ENCODE measurements at places on chromosomes 13 and 19.

DNA sequence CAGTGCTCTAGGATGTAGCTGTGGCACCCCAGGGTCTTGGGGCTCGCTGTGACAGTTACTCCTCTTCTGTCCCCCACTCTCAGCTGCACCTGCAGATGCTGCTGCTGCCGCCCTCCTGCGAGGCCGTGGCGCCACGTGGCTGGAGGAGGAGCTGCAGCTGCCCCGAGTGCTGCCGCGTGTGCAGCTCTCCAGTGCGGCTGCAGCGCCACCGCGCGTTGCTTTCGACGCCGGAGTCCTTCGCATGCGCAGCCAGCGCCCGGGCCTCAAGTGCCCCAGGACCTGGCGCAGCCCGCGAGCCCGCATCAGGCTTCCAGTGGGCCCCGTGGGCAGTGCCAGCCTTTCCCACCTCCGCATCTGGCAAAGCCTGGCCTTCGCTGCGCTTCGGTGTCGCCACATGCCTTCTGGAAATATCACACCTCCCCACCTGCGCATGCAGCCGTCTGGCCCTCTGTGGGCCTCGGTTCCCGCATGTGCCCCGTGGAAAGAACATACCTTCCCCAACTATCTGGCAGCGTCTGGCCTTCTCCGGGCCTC, 692 bp upstream of the ZNF580 start:
- peak; percentile 82 for DNase-seq

DNA sequence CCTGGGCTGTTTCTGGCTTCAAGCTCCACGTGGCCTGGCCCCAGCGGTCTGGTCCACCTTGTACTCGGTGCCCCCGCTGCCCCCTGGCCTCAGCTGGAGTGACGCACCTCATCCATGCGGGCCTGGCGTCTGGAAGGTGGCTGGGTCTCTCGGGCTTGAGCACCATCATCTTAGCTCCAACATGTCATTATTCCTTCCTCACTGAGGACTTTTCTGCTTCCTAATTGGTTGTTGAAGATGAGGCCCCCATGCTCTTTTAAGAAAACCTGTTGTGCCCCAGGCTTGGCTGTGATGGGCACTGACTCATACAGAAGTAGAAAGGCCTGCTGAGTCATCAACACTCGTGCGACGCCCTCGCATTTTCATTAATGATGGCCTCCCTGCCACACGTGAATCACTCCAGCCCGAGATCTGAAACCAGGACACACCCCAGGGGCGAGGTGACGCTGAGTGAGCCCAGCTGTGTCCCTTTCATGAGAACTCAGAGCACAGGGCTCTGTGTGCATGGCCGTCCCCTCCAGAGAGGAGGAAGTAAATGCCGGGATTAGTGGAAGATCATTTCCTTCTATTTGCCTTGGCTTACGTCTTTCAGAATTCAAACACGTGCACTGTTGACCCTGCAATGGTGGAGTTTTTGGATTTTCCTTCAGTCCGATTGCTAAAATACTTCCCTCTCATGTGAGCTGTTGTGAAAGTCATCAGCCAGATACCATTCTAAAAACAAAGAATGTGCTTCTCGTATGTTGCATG, 14.0 kb upstream of the GJA3 start:
- peak; percentile 83 for DNase-seq

DNA sequence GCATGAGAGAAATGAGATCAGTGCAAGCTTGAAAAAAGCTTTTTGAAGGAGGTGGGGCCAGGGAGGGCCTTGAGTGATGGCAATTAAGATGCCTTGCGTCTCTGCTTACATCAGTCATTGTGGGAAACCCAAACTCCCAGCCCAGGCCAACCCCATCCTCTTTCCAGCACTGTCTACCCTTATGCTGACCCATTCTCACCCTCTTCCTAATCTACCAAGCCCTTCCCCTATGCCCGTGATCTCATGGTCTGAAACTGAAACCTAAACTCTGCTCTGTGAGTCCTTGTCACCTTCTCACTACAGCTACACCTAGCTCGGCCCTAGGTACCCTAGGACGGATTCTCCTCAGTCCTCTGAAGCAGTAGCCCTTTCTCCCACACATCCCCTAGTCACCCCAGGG, 36.0 kb upstream of the SERP2 start:
- DNase-seq, result no peak

GRCh38 chr13:59837101-59837500, 326.6 kb downstream of the DIAPH3 start:
- DNase-seq, result no peak

DNA sequence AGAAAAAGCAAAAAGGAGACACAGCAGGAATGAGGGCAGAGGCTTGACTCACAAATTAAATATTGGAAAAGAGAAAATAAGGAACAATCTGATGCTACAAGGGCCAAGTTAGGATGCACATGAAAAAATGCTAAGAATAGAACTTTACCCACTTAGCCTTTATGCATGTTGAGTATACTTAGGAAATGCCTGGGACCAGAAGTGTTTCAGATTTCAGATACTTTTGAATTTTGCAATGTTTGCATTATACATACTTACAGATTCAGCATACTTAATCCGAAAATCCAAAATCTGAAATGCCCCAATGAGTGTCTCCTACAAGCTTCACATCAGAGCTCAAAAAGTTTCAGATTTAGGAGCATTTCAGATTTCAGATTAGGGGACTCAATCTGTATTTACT, 262.3 kb downstream of the ABCC4 start:
- DNase-seq, result no peak

- DNase-seq, result no peak
Measured at GRCh38 chr13:43411211-43411610, 375.6 kb downstream of the ENOX1 start.

GRCh38 chr19:36196249-36196648, 18.2 kb downstream of the ZNF565 start:
- no peak for DNase-seq

GRCh38 chr13:33575378-33575777, 242.6 kb upstream of the RFC3 start:
- no peak for DNase-seq

DNA sequence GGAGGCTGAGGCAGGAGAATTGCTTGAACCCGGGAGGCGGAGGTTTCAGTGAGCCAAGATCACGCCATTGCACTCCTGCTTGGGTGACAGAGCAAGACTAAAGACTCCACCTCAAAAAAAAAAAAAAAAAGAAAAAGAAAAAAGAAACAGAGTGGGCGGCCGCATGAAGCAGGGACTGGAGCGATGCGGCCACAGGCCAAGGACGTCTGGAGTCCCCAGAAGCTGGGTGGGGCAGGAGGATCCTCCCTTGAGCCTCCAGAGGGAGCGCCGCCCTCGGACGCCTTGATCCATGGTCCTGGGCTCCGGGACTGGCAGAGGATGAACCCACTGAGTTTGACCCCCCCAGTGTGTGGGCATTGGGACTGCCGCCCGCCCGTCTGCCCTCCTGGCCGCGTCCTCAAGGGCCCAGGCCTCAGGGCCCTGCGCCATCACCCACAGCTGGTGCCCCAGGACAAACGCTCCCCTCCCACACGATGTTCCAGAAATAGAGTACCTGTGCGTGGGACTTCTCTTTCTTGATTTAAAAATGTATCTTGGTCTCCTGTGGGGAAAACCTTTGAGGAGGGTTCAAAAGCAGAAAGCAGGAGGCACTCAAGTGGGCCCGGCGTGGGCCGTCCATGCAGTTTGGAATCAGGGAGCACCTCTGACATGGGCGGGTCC, 15.5 kb downstream of the BTBD2 start:
- no peak for DNase-seq

- DNase-seq, result no peak
Measured at GRCh38 chr13:33891196-33891742, 73.3 kb downstream of the RFC3 start.

DNA sequence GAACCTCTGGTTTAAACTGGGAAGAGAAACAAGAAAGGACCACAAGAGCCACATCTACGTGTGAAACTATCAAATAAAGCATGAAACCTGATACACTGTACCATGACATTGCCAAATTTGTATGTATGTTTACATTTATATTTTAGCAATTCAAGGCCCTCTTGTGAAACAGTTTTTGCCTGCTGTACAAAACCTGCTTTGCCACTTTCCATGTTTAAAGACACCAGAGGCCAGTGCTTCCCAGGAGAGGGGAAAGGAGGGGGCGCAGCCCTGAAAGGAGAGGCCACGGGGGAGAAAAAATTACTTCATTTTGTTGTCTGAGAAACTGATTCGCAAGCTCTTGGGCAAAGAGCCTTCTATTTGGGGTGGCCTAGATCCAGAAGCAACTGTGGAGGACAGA, 124.8 kb downstream of the DCLK1 start:
- no peak for DNase-seq

DNA sequence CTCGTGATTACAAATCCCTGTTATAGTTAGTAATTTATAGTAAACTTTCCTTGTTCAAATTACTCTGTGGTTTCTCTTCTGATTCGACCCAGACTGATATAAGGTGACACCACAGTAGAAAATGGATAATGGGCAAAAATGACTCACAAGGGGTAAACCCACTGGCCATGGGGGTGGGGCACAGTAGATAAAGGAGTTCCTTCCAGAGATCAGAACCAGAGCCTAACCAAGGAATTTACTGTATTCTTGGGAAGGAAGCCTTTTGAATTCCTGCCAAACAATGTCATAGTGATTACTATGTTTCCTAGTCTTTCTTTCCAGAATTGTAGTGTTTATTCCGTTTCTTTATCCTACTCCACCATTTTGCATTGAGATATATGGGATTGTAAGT, 21.9 kb downstream of the MIR17HG start:
- peak; percentile 45 for DNase-seq

- DNase-seq, result no peak
Measured at GRCh38 chr19:22807061-22807835, 23.3 kb upstream of the ZNF99 start.

DNA sequence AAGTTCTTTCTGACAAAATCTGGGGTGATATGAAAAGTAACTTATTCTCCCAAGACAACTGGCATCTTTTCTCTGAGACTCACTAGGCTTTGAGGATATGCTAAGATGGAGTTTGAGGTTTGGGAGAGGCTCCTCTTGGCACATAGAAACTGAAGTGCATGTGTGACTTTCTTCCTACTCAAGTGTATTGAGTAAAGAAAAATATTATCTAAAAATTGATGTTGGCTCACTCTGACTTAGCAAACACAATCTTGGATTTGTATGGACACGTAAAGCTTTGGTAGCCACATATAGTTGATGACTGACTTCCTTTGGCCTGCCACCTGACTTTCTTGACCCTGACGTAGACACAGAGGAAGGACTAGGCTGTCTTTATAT, 71.1 kb upstream of the KLF12 start:
- DNase-seq, result no peak

DNA sequence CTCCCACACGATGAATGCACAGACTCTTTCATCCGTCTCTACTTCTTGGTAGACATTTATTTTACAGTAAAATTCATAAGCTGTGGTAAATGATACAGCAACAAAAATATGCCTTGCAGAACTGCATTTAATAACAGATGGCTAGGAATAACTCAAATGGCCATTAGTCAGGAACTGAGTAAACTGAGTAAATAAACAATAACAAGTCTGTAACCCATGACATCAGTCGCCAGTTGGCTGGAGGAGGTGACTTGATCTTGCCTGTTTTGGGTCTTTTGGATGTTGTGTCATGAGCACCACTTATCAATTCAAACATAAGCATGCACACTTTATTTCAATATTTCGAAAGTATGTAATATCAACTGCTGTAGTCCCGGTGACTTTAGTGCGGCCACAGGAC, 632.6 kb upstream of the ARGLU1 start:
- no peak for DNase-seq

GRCh38 chr19:48818234-48818820, 7.5 kb upstream of the BCAT2 start:
- no peak for DNase-seq

DNA sequence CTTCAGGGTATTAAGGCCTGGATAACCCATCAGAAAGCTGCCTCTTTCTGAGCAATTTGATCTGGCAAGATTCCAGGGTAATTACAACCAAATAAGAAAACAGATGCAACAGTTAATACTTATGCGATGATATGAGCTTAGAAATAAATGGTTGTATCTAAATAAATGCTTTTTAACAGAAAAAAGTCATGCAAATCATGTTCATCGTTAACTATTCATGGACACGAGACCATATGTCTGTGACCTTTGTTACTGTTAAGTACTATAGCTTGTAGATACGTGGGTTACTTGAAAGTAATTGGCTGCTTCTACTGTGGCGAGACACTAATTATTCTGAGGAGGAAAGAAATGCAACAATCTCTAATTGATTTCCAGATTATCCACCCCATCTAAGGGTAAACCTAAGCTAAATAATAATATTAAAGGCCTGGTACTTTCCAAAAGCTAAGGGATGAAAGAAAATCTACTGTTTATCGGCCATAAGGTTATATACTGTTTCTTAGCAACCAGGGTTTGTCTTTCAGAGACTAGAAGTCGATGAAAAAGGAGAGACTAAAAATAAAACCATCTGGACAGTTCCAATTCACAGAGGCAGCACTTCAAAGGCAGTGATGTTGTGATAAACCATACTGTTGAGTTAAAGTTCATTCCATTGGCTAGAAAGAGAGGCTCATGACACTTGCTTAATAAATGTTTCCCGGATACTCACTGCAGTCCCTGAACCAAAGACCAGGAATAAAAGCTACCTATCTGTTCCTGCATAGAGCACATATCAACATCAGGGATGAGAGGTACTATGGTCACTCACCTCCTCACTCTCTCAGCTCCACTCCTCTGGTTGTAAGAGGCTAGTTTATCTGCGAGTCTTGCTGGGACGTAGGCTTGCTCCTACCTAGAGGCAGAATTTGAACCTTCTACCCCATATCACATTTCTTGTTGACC, 1.5 kb downstream of the EPSTI1 start:
- DNase-seq, result no peak

GRCh38 chr13:91017669-91018053, 329.8 kb upstream of the MIR17HG start:
- no peak for DNase-seq

GRCh38 chr13:31946091-31946770, 85.3 kb upstream of the FRY start:
- no peak for DNase-seq

DNA sequence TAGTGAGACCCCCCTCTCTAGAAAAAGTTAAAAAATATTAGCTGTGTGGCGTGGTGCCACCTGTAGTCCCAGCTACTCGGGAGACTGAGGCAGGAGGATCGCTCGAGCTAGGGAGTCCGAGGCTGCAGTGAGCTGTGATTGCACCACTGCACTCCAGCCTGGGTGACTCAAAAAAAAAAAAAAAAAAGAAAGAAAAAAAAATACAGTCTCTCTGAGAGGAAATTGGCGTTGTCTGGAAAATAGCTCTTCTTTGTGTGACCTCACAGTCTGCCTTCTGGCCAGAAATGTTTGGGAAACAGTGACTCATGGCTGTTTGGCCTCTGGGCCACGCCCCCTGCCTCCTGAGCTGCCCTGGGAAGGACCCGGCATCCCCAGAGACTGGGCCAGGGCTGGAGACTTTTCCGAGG, 10.7 kb downstream of the MARCHF2 start:
- DNase-seq, result no peak

DNA sequence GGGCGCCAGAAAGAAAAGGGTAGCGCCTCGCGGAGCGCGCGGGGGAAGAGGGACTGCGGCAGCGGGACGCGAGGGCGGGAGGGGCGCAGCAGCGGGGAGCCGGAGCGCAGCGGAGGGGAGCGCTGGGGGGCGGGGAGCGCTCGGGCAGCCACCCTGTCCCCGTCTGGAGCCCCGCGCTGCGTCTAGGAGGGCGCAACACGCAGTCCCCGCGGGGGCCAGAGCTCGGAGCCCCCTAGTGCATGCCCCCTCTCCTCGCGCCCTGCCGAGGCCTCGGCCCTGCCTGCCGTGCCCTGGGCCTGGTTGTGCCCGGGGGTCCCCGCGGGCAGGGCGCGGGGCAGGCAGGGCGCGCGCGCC, 37.9 kb downstream of the SOX1 start:
- no peak for DNase-seq

GRCh38 chr13:94716016-94716415, 3.7 kb upstream of the SOX21 start:
- no peak for DNase-seq

All from stimulated activated CD4-positive, alpha-beta T cell treated with anti-CD3 and anti-CD28 coated beads, Interleukin-1b, Interleukin-23, amount 100 ng/mL, for 48 hours (primary cell).